ENCODE measurements at places on chromosomes 6 and 20.
A peak's percentile ranks its signal among the peaks of the same experiment; 100 is the strongest.

DNA sequence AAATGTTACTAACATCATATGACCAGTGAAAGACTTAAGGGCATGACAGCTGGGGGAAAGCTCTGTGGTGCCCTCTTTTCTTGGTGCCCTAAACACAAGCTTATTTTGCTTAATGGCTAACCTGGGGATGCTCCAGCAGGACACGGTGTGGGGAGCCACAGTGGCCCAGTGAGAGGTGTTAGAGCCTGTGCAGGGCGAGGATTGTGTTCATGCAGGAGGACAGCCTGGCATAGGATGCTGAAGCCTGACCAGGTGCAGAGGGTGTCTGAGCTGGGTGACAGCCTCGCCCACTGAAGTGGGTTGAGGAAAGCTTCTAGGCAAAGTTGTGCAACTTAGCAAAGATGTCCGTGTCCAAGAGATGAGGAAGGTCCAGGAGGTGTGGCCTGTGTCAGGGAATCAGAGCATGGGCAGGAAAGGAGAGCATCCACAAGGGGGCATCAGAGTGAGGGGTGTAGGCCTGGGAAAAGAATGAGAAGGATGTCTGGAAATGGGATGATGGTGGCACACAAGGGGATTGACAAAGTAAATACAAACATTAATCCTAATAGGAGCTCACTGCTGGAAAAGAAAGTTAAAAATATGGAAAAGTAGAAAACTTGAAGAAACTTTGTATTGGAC lies 33.9 kb downstream of the SLC17A4 start:
- peak; percentile 8 for DNase-seq

GRCh38 chr6:146240322-146240721 lies 211.5 kb downstream of the GRM1 start:
- DNase-seq, result no peak

- DNase-seq, result no peak
Measured at GRCh38 chr6:163095401-163095800, 319.1 kb upstream of the QKI start.

- DNase-seq, result no peak
Measured at GRCh38 chr6:132491303-132491702, 21.6 kb downstream of the STX7 start.

GRCh38 chr6:49855221-49855620 lies 11.1 kb downstream of the CRISP1 start:
- DNase-seq, result no peak

- DNase-seq, result no peak
Measured at GRCh38 chr6:7505189-7505699, 36.2 kb upstream of the DSP start.

DNA sequence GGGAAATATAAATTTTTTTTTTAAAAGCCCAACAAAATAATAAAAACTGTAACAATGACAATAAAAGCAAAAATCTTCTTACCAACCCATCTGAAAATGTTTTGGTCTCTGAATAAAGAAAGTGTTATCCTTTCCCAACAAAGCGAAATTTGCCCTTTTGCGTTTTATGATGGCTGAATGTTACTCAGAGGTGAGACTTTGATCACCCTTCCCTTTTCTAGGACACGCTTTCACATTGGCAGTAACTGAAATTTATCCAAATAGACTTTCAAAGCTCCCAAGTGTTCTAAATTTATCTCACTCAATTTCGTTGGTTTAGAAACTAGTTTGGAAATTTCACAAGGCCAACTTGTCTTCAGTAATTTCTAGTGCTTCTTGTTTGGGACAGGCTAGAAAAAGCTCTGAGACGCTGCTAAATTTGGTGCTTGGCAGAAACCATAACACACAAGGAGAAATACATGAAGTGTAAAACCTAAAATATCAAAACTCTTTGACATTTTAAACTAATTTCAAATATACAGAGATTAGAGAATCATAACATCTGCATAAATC lies 354.5 kb upstream of the CITED2 start:
- no peak for DNase-seq

GRCh38 chr20:37313546-37314091 lies 24.2 kb downstream of the MANBAL start:
- no peak for DNase-seq

DNA sequence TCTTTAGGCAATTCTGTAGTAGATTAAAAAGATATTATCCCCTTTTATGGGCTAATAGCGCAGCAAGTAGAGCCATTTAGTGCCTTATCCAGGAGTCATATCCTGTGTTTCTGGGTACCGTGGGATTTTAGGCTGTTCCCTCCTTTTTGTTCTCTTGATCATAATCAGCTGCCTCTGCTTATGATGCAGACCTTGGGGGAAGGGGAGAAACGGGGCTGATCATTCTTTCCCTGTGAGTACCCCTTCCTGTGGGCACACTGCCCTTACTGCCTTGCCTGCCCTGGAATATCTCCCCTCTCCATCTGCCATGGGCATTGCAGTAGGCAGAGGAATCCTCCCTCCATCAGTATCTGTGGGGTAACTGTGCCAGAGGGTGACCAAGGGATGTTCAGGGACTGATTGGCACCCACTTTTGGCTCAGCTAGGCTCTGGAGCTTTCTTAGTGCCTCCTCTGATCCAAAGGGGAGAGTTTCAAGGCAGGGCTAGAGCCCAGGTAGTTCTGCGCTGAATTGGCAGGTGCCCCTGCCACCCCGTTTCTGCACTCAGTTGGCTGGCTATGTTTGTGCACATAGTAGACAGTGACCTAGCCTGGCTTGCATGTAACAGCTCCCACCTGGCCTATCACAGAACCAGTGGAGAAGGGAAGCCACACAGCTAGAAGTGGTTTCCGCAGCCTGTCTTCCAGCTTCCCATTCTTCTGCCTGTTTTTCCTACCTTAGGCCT lies 103.3 kb downstream of the FIG4 start:
- no peak for DNase-seq

- DNase-seq, result no peak
Measured at GRCh38 chr6:73558624-73559398, 38.0 kb upstream of the EEF1A1 start.

- no peak for DNase-seq
Measured at GRCh38 chr6:168162366-168162765, 83.4 kb upstream of the FRMD1 start.

DNA sequence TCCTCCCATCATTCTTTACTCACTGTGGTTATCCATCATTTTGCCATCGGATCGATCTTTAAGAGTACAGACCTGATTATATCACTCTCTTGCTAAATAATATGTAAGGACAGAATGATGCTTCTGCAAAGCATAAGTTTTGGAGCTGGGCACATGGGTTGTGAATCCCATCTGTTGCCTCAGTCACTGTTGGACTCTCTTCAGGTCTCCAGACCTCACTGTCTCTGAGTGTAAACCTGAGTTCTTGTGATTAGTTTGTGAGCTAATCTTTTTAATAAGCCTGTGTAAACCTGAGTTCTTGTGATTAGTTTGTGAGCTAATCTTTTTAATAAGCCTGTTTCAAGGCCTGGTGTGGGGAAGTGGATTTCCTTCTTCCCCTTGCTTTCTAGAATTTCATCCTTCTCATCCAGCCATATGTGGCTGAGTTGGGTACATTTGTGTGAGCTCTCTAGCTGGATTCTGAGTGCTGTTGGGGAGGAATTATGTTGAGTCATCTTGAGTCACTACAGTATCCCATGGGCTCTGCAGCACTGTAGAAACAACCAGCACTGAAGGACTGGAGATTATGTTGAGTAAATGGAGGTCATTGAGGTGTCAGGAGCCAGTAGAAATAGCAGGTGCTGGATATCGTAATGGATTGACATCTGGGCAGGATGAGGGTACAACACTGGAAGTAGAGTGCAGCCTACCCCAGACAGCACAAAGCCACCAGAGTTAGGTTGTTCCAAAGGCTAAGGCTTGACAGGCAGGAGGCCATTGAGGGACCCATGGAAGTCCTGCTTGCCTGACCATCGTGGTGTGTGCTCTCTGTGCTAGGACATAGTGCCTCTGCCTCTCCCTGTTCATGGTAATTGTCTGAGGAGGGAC lies 52.4 kb downstream of the SCAND1 start:
- no peak for DNase-seq

DNA sequence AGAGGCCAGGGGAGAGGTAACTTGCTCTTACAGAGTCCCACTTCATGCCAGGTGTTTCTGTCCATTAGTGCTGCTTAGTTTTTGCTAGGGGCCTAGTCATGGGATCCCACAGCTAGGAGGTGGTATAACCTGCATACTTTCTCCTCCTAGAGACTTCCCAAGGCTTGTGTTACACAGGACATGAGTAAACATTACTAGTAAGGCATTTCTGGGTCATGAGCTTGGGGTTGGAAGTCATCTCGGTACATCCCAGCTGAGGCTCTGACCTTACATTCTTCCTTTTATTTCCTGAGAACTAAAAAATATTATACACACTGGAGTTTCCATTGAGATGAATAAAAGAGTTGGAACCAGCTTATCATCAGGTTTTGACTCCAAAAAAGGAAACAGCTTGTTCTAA lies 20.9 kb upstream of the PNPLA1 start:
- DNase-seq, result no peak

DNA sequence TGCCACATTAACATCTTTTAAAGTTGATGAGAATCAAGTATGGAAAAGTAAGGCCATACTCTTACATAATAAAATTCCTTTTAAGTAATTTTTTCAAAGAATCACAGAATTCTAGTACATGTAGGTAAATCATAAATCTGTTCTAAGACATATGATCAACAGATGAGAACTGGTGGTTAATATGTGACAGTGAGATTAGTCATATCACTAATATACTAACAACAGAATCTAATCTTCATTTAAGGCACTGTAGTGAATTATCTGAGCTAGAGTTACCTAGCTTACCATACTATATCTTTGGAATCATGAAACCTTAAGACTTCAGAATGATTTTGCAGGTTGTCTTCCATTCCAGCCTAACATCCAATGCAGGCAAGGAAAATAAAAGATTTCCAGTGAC lies 11.6 kb downstream of the PLN start:
- DNase-seq, result no peak

DNA sequence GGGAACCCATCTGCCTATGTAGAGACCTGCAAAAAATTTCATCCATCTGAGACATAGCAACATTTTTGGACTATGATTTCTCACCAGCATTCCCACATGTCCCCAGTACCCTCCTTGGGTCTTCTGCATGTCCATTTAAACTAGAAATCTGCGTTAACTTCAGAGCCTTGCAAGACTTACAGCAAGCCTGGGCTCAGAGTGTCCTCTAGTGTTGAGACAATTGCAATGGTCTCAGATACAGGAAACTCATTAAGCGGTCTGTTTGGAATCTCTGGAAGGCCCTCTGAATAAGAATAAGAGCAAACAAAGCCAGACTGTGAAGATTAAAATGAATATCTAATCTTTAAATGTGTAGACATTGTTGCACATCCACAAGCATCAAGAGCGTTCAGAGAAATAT lies 20.5 kb upstream of the PI3 start:
- no peak for DNase-seq

GRCh38 chr6:100257793-100258395 lies 206.8 kb downstream of the SIM1 start:
- DNase-seq, result no peak

GRCh38 chr20:46573234-46573633 lies 22.8 kb upstream of the OCSTAMP start:
- DNase-seq, result no peak

DNA sequence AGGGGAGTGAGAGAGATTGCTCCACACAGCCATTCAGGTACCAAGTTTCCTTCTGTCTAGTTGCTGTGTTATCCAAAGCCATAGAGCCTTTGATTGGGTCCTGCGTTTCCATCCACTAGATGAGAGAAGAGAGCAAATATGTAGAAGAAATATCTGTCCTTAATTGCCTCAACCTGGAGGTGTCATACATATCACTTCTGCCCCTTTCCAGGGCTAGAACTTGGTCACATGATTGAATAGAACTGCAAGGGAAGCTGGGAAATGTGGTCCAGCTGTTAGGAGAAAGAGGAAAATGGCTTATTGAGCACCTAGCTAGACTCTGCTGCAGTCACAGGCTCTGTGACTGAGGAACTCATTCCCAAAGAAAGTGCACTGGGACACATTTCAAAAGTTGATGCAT lies 115.6 kb upstream of the JAG1 start:
- no peak for DNase-seq

- no peak for DNase-seq
Measured at GRCh38 chr6:3549314-3549940, 92.6 kb upstream of the SLC22A23 start.

- peak; percentile 94 for DNase-seq
Measured at GRCh38 chr6:446418-447366, 55.1 kb downstream of the IRF4 start.

DNA sequence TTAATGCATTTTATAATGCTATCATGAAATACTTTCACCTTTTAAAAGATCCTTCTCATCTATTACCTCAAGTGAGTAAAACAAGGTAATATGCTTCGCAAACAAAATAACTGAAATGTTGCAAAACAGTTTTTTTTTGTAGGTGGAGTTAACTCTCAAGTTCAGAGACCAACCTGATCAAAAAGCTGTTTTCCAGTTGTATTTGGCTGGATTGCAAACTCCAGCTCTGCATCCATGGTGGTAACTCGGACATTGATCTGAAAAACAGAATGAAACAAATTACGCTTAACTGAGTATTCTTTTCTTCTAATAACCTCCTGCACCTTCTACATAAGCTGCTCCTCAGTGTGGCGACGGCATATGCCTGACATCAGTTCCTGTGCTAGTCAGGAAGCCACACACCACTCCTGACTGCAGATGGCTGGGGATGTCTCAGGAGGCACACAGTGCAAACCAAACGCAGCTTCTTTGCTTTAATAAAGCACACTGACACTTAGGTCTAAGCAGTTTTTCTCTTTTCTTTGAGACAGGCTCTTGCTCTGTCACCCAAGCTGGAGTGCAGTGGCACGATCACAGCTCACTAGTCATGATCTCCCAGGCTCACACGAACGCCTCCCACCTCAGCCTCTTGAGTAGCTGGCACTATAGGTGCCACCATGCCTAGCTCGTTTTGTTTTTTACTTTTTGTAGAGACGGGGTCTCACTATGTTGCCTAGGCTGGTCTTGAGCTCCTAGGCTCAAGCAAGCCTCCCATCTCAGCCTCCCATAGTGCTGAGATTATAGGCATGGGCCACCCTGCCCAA lies 29.9 kb downstream of the EZR start:
- DNase-seq, result peak; percentile 18

DNA sequence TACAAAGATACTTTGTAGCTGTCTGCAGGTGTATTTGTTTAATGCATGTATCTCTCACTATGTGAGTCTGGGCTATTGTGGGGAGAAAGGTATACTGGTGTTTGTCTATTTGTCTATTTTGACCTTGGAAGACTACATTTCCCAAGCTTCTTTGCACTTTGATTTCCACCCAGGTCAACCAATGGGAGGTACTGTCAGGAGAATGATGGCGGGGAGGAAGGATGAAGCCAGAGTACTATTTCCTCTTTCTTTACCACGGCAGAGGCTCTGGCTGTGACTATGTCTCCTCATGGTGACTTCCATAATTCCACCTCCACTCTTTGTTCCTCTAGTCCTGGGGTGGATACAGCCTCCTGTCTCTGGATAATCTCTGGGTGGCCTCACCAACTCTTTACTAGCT lies 23.1 kb downstream of the LBP start:
- DNase-seq, result no peak

DNA sequence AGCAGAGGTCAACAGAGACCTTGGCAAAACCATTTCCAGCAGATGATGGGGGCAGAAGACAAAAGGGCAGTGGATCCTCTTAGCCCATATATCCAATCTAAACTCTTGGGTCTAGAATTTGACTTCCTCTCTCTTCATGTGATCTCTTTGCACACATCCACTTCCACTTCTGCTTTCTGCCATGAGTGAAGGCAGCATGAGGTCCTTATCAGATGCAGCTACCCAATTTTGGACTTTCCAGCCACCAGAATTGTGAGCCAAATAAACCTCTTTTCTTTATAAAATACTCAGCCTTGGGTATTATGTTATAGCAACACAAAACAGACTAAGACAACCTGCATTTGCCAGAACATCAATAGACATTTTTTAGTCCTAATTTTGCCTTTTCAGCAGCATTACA lies 191.6 kb downstream of the ADAT2 start:
- DNase-seq, result no peak
